ENCODE measurements at places on chromosomes 6 and 20.

DNA sequence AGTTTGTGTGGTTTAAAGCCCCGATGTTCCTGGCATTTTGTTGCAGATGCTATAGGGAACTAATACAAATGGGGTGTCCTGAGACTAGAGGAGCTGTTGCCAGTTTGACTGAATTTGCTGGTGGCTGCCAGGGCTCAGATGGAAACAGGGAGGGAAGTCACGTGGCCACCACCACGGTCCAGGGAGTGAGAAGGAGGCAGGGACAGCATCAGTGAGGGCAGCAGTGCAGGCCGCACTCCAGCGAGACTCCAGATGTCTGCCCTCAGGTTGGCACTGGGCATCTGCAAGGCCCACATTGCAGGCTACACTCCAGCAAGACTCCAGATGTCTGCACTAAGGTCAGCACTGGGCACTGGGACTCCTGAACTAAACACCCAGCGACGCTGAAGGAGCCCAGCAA, 86.2 kb downstream of the RAMACL start:
- no peak for DNase-seq

DNA sequence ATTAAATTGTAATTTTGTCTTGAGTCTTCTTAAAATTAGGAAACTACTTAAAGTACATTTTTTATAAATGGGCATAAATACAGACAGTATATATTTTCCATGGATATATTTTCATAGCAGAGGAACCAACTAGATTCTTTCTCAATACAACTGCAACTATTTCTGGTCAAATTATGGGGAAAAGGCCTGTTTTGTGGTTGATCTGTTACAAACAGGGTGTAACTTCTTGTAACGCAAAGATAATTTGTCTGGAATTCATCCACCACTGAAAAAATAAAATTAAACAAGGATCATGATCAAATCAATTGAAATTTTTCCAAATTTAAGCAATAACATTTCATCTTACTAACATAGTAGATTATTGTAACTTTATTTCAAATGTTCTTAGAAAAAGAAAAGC, 67.2 kb upstream of the RNF146 start:
- no peak for DNase-seq

GRCh38 chr6:106243261-106243660, 82.3 kb downstream of the ATG5 start:
- DNase-seq: no peak

DNA sequence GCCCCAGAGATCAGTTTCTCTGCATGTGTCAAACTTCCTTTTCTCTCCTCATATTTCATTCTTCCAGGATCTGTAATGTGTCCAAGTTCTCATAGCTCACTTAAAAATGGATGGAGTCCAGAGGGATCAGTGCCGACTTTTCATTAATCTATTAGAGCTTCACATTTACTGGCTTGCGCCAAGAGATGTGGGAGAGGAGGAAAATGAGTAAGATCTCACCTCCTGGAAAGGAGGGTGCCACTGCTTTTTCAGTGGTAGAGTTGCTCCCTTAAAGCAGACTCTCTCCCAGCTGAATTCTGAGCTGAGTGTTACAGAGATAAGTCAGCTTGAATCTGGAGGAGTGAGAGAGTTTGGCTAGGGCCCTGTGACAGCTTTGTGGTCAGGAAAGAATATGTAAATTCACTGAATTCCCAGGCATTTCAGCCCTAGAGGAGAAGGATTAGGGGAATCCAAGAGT, 175.9 kb downstream of the SOX4 start:
- peak; percentile 91 for DNase-seq

- no peak for DNase-seq
Observed at GRCh38 chr20:37611346-37611745, 82.5 kb upstream of the CTNNBL1 start.

DNA sequence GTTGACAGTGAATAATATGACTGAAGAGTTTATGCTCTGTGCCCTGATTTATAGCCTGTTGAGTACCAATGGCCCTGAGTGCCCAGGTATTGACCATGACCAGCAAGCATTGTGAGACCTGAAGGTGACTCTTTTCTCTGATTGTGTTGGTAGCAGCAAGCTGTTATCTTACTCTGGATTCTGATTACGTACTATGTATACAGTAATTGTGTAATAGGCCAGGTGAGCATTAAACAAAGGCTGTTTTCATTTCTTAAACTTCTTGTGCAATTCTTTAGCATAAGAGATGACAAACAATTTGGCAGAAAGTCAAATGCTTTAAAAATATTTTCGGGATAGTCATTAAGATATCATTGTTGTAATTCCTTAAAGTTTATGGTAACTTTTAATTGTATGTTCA, 111.7 kb upstream of the PTPRK start:
- DNase-seq: no peak

DNA sequence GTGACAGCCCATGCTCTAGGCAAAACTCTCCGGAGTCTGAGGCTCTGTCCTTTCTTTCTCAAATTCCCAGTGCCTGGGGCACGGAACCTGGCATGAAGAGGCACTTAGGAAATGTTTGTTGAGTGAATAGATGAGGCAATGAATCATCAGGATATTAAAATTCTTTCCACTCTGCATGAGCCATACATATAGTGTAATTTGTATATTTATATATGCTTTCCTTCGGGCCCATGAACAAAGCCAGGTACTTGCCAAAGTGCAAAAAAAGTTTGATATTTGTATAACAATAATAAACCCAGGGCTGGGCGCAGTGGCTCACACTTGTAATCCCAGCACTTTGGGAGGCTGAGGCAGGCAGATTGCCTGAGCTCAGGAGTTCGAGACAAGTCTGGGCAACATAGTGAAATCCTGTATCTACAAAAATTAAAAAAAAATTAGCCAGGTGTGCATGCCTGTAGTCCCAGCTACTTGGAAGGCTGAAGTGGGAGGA, 212.3 kb upstream of the ZNF217 start:
- DNase-seq: no peak

DNA sequence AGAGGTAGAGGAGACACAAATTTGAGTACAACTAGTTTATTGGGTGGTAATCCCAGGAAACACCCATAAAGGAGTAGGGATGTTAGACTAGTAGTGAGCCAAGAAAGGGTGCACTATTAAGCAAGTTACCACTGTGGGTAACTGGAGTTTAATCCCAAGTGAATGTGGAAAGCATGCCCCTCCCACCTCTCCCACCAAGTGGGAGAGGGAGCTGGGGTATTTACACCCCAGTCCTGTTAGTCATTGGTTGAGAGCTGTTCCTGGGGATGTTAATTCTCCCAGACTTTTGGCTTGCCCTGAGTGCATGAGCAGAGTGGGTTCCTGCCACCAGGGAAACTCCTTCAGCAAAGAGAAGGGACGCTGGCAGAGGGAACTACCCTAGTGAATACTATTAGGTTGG, 49.2 kb upstream of the ZFP64 start:
- no peak for DNase-seq

DNA sequence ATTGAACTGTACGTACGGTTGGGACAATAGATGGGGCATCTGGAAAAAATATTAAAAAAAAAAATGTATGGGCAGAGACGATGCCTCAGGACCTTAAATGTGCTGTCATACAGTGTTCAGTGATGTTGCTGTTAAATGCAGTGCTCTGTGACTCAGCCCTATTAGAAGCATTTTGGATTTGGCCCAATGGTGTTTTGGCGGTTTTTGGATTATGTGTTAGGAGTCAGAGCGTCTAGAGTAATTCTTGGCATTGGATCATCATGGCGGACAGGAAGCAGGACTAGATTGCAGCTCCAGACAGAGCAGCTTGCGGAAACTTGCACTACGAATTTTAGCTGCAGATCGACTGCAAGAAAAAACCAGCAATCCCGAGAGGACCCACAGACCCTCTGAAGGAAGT, 280.0 kb downstream of the SOX4 start:
- peak; percentile 65 for DNase-seq

- DNase-seq: no peak
Observed at GRCh38 chr20:4084096-4084495, 68.7 kb upstream of the RNF24 start.

DNA sequence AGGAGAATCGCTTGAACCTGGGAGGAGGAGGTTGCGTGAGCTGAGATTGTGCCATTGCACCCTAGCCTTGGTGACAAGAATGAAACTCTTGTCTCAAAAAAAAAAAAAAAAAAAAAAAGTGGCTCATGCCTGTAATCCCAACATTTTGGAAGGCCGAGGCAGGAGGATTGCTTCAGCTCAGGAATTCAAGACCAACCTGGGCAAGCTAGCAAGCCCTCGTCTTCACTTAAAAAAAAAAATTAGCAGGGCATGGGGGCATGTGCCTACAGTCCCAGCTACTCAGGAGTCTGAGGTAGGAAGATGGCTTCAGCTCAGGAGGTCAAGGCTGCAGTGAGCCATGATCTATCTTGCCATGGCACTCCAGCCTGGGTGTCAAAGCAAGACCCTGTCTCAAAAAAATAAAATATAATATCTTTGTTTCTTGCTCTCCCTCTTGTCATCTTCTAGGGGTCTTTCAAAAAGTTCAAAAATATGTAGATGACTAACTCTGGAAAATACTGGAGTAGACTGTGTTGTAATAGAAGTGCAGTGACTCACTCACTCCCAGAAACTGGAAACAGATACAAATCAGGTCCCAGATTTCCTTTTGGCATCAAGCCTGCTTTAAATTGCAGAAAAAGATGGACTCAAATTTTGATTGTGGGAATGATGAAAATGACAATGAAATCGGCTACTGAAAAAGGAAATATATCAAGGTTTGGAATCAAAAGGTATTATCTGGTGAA, 2.8 kb upstream of the GINM1 start:
- peak; percentile 53 for DNase-seq

GRCh38 chr6:90154755-90155470, 141.7 kb downstream of the BACH2 start:
- DNase-seq: no peak

DNA sequence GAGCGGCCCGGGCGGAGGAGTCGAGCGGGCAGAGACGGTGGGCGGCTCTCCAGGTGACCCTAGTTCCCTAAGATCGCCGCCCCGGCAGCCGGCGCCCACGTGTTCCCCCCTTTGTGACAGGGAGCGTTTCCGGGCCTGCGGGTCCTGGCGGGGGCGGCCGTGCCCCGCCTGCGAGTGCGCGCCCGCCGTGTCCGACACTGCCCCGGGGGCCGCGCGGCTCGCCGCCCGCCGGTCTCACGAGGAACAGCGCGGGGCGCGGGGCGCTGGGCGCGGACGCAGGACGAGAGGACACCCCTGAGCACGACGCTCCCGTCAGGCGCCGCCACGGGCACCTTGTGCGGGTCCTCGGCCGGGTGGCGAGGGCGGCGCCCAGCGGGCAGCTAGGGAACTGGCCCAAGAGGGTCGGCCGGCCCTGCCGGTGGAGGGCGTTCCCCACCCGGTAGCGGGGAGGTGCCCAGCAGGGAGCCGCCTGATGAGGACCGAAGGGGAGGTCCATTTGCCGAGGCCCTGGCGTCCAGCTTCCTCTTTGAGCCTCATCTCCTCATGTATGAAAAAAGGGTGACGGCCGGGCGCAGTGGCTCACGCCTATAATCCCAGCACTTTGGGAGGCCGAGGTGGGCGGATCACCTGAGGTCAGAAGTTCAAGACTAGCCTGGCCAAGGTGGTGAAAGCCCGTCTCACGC, at the start of gene VARS1:
VARS1 (minus strand) TSS at position 137 of the 683 bp plus-strand sequence. CDS start 535 bp downstream, outside the sequence.
- no peak for DNase-seq

DNA sequence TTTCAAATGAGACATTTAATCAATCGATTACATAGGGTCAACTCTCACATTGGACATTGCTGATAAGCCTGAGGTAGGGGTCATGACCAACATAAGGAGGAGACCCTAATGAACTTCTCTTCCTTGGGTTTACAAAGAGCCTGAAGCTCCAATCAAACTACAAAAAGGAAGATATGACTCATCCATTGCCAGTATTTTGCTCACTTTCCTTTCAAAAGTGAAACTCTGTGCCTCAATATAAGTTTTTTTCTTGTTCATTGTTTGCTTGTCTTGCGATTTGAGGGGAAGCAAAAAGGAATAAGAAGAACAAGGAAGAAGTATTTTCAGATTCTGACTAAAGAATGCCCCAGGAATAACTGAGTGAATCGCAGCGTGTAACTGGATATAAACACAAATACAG, 38.8 kb upstream of the KHDRBS2 start:
- DNase-seq: no peak

DNA sequence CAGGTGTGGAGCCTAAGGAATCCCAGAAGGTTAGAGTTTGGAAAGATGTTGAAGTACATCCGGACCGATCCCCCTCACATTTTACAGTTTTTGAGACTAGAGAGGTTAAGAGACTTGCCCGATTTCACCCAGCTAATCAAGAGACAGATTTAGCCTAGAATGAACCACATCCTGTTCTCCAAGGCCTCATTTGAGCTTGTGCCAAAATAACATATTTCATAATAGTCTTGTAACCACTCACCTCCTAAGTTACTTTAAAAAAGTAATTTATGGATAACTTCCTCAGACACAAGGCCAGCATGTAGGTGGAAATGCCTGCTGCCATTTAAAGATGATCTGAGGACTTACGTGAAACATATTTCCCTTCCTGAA, 39.8 kb upstream of the ARHGAP18 start:
- peak; percentile 37 for DNase-seq

DNA sequence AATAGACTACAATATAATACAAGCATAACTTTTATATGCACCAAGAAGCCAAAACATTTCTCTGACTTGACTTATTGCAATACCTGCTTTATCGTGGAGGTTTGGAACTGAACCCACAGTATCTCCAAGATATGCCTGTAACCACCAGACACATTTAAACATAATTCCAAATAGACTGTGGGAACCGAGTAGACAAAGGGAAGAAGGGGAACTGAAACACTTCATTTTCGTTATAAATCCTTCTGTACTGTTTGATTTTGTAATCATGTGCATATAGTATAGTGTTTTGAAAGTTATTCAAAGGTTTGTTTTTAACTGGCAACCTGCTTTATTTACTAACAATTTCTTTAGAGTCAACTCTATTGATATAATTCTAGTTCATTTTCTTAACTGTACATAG, 154.9 kb upstream of the BEND6 start:
- no peak for DNase-seq

DNA sequence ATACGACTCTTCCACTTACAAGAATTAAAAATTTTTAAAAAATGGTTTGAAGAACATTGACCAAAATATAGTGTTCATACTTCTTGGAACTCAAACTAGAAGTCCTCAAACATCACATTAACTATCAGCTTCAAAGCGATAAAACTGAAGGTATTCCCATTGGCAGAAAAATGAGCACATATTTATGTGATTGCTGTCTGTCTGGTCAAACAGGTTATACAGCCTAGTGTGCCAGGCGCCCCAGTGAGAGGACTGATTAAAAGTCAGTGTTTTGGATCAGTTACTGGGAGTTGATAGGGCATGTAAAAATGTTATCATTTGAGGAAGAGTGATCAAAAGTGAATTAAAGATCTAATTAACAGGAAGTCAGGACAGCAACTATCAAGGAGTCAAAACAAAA, 738.8 kb downstream of the HDGFL1 start:
- DNase-seq: no peak

DNA sequence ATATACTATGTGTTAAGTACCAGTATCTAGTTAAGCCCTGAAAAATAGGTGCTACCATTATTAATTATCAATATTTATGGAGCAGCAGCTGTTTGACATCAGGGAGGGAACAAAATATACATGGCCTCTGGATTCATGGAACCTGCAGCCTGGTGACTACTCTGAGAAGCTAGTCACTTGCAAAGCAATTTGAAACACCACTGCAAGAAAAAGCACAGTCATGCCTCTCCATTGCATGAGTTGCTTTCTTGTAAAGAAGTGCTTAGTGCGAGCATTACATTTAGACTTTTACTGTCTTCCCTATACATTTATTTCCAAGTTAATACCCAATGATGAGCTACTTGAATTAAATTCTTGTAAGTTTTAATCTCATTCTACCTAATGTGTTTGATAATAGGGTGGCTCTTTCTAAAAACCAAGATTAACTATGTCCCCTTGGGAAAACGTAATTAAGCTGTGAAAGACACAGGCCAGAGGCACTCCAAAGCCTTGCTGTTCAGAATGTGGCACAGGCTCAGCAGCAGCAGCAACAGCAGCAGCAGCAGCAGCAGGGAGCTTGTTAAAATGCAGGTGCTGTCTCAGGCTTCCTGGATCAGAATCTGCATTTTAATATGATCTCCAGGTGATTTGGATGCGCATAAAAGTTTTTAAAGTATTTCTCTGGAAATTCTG, 83.6 kb downstream of the PFDN4 start:
- no peak for DNase-seq

Data from AG04449 (cell line).